ENCODE measurements at places on chromosomes 16 and 17.

- no peak for DNase-seq
Measured at GRCh38 chr17:27549251-27549893, 81.6 kb upstream of the LGALS9 start.

DNA sequence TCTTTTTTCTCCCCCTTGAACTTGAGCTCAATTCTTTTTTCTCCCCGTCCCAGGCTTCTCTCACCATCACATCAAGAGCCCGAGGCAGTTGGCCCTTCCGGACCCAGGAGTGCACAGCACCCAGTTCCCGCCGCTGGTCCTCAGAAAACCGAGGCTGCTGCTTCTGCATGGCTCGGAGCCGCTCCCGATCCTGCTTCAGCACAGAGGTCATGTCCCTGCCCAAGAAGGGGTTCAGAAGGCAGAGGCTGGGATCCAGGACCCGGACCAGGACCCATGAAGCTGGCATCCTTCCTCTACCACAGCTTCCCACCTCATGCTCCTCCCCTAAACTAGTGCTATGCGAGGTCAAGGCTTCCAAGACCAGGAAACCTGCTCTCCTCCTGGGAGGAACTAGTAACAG, 10.5 kb downstream of the PER1 start:
- no peak for DNase-seq

DNA sequence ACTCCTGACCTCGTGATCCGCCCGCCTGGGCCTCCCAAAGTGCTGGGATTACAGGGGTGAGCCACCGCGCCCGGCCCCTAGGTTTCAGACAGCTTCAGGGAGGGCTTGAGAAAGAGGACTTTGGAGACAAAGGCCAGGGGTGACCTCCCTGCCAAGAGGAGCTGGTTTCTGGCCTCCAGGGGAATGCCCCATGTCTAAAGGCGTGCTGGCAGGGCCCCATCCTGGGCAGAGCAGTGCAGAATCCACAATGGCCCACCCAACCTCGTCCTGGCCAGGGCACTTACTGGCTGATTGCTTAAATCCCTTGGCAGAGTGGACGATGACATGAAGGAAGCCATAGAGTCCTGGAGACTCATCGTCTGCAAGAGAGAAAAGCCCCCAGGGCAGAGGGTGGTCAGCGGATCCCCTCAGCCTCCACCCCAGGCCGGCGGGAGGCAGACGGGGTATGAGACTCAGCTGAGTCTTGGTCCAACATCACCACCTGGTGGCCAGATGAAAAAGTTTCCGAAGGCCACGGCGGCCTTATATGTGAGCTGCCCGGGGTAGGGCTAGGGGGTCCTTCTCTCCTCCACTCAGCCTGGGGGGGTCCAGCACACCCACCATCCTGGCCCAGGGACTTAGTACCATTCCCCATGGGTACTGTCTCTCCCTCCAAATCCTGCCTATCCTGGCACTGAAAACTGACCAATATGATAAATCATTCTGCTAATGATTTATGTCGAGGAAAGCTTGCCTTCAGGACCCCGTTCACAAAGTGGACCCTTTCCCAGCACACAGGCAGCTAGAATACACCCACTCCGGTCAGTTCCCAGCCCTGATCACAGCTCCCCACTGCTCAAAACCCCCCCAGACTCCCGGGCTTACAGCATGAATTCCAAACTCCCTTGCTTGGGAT, 59.1 kb downstream of the TIMM22 start:
- peak; percentile 28 for DNase-seq

DNA sequence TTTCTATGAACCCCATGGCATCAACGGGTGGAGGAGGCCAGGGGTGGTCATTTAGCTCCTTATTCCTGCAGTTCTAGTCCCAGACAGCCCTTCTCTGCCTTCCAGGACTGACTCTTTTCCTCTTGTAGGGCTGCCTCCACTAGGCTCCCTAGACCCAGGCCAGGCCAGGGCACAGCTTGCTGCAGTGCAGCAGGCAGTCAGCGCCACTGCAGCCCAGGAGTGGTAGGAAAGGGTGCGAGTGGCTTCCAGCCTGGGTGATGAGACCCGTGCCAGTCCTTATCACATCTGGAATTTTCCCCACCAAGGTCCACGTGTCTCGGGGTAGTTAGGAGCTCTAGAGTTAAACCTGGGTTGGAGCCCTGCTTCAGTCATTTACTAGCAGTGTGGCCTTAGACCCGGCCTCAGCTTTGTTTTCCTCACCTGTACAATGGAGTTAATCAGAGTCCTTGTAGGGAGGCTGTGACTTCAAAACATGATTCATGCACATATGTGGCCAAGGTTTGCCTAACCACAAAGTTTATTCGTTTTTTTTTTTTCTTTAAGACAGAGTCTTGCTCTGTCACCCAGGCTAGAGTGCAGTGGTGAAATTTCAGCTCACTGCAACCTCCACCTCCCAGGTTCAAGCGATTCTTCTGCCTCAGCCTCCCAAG, 4.7 kb downstream of the SLC5A11 start:
- DNase-seq: no peak

- no peak for DNase-seq
Measured at GRCh38 chr17:33322063-33322462, 29.0 kb upstream of the ASIC2 start.

DNA sequence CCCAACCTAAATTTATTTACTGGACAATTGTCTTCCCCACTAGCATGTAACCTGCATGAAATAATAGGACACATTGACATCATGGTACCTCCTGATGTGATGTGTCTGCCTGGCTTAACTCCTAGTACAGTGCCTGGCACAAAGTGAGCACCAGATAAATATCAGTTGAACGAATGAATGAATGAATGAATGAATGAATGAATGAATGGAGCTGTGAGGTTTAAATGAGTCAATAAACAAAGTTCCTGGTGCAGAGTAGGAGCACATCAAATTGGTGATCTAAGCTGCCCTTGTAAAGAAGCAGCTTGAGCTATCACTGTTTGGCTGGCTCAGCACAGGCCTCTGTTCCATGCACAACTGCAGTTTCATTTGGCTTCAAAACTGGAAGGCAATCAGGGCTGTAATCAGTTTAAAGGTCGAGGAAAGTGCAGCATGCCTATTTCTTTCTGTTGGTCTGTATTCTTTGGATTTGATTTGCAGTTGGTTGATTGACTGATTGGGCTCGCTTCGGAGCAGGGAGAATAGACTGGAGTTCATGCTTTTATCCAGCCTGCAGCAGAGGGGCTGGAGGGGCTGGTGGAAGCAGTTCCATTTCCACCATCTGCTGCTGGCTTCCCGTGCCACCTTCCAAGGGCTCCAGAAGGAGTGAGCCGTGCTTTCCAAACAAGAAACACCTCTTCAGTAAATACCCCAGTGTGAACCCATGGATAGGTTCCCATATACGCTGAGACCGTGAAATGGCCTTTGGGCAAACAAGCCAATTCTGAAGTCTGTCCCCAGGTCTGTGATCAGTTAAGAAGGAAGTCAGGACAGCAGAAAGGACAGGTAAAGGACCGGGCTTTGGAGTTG, 54.6 kb downstream of the GPRC5B start:
- DNase-seq: no peak

- no peak for DNase-seq
Measured at GRCh38 chr17:45757431-45758218, 26.5 kb upstream of the CRHR1 start.

DNA sequence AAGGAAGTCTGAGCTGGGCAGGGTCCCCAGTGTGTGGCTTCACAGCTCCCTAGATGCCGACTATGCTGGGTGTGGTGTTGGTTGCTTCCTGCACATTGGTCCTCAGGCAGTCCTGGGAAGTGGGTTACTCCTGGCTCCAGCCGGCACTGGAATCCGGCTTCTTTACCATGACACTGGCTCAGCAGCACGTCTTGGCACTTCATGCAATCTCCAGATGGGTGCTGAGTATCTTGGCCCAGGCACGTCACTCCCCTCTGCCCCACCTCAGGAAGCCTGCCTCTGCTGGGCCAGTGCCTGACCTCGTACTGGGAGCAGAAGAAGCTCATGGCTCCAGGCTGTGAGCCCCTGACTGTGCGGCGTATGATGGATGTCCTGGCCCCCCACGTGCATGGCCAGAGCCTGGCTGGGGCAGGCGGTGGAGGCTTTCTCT, 24.5 kb downstream of the FCSK start:
- no peak for DNase-seq

- no peak for DNase-seq
Measured at GRCh38 chr16:5882087-5882640, 784.6 kb upstream of the EEF2KMT start.

DNA sequence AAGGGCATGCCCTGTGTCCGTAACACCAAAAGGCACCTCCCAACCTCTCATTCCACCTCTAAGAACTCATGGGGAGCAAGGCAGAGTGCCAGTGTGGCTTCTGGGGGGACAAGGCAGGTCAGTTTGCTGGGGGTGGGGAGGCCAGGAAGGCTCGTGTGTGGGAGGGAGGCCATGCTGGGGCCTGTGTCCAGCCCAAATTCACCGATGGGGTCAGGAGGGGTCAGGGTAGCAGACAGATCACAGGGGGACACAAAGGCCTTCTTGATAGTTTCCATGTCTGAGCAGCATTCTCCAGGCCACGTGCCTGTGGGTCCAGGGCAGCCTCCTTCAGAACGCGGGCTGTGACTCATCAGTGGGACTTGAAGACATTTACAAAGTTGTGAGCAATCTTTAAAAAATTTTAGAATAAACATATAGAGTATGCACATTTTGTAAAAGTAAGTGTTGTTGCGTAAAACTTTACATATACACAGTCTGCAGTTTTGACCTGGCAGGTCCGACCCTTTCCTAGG, 20.9 kb downstream of the SPACA3 start:
- DNase-seq: no peak

DNA sequence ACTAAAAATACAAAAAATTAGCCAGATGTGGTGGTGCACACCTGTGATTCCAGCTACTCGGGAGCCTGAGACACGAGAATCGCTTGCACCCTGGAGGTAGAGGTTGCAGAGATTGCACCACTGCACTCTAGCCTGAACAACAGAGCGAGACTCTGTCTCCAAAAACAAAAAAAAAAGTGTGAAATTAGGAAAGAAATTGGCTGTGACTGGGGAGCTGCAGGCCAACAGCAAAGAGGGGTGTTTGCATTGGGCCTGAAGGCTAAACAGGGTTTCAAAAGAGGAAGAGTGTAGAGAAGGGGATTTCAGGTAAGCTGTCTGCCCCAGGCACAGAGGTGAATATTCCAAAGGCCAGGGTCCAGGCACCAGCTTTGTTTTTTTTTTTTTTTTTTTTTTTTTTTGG, 9.4 kb downstream of the BMERB1 start:
- DNase-seq: no peak

GRCh38 chr17:10278218-10278617, 79.8 kb upstream of the GAS7 start:
- no peak for DNase-seq

DNA sequence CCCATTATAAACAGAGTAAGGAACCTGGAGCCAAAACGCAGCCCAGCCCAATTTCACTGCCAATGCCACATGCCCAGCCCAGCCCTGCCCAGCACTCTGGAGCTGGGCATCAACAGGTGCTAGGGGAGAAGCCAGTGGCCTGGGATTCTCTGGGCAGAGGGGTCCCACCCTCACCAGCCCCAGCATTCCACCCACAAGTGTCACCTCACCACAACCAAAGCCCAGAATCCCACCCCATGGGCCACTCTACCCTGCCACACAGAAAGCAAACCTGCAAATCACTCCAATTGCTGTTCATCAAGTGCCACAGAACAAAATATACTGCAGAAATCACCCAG, 102.5 kb upstream of the CDH5 start:
- DNase-seq: no peak

DNA sequence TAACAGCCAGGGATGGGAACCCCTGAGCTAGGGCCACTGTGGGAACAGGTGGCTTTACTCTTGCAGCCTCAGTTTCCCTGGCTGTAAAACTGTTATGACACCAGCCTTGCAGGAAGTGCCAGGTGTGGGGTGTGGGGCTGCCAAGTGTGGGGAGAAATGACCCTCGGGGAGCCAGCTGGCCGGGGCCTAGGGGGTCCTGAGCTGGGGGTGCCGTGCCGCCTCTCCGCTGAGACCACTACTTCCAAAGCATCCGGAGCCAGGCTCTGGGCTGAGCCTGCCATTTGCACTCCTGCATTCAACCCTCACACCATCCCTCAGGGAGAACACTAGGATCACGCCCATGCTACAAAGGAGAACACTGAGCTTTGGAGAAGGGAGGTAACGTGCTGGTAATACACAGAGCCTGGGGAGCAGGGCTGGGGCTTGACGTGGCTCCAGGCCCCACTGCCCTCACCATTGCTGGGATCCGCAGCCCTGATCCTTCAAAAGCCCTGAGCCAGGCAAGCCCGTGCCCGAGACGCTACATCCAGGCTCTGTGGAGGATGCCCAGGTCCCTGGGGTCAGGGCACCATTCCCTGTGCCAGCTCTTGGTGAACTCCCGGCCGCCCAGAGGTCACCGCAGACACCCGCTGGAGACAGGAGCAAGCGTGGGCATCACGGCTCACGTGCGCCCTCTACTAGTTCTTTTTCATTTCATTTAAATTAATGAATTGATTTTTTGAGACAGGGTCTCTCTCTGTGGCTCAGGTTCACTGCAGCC, 28.8 kb upstream of the GINS2 start:
- peak; percentile 54 for DNase-seq

DNA sequence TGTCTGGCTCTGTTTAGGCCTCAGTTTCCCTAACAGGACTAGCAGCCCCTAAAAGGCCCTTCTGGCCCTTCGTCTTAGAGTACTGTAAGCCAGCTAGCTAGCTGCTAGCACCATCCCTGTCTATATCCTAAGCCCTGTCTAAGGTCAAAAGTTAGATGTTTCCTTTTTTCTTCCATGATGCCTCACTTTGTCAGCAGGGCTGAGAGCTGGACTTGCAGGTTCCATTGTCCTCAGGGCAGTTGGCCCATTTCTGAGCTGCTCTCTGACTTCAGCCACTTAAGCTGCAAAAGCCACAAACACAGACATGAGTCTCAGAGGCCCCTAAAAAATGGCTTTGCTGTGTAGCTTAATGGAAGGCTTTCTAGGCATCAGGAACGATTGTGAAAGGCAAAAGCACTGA, 187.7 kb downstream of the CBLN1 start:
- DNase-seq: no peak

DNA sequence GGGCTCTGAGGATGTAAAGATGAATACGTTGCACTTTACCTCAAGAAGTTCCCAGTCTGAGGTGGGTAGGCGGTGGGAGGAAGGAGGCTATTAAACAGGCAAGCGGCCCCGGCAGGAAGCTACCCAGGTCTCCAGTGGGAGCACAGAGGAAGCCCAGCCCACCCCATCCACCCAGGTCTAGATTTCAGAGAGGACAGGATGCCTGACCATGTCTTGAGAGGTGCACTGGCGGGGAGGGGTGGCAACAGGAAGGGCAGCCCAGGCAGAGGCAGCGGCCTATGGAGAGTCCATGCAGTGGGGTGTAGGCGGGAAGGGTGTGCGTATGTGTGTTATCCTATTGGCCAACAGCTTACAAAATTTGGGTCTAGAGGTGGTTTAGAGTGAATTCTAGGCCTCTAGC, 13.9 kb downstream of the SARM1 start:
- DNase-seq: no peak

DNA sequence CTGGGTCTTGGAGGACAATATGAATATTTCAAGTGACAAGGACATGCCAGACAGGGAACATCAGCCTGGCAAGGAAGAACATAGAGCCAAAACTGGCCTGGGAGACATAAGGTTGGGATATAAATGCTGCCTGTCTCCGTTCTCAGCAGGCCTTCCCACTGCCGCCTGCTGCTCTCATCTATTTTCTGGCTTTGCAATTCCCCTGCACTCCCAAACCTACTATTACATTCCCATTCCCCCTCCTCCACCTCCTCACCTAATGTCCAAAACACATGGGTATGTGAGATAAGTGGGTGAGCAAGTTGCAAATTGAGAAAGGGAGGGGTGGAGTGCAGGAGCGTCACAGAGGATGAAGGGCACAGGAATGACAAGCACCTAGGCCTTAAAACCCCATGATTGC, 244.3 kb upstream of the CDH8 start:
- DNase-seq: no peak

Measured in activated CD4-positive, alpha-beta T cell treated with anti-CD3 and anti-CD28 coated beads, Interleukin-2, amount 50 U/mL, for 24 hours (primary cell).